ENCODE measurements at places on chromosomes 5 and 9.

DNA sequence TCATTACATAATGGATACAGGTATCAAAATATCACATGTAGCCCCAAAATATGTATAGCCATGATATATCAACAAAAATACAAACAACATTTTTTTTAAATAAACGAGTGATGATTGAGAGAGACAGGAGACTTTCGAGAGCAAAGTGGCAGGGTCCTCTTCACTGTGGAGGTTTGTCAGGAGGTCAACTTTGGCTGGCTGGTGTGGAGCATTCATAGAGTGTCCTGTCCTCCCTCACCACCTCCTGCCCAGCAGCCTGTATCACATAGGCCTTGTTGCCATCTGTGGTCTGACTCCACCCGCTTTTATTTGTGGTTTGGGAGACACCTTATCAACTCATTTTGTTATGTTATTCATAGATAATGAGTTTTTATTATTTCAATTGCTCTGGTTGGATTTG, 206.9 kb downstream of the SYK start:
- no peak for DNase-seq

DNA sequence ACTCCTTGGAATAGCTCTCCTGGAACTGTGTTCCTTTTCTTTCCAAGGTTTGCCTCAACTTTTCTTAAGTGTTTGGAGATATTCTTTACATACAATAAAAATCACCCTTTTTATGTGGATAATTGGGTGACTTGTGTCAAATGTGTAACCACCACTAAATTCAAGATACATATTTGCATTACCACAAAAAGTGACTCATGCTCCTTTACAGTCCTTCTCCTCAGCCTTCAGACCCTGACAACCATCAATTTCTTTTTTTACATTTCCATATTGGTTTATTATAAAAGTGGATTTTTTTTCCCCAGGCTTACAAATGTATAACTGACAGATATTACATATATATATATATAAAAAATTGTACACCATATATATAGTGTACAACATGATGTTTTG, 372.0 kb upstream of the KCNN2 start:
- DNase-seq = no peak

GRCh38 chr5:65021527-65022226, 252.9 kb downstream of the CWC27 start:
- no peak for DNase-seq

- DNase-seq = no peak
These were observed 16.5 kb downstream of the DNAJA1 start for GRCh38 chr9:33041432-33042188.

GRCh38 chr5:32290922-32291321, 21.8 kb downstream of the MTMR12 start:
- no peak for DNase-seq

DNA sequence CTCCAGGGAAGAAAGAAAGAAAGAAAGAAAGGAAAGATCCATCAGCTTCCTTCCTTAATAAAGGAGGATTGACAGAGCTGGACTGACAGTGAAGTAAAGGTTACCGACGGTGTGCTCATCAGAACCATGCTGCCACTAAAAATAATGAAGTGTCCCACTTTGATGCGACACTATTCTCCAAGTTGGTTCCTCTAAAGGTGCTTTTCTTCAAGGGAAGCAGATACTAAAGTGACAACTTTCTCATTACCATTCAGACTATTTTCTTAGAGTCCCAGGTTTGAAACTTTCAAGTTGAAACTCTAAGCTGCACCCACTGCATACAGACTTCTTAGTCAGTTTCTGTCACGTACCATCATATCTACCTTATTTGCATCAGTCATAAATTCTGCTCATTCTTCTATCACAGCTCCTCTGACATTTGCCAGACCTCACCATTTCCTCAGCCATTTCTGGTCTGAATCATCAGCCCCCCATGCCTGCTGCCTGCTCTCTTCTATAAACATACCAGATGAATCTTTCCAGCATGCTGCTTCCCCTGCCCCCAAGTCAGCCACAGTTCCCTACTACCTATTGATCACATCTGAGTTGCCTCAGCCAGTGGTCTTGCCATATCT, 177.6 kb downstream of the DEPDC1B start:
- no peak for DNase-seq

DNA sequence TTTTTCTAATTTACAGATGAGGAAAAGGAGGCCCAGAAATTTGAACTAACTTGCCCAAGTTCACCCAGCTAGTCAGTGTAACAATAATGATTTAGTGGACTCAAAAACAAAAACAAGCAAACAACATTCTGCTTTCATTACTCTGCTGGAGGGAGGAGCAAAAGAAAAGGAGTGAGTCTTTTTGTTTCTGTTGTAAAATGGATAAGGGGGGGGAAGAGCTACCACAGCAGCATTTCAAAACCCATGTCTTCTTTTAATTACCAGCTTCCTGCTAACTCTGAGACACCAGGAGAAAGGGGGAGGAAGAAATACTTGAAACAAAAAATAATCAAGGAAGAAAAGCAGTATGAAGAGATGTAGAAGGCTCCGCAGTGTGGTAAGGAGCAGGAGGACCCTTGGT, 39.2 kb upstream of the EQTN start:
- DNase-seq = no peak

- no peak for DNase-seq
These were observed 75.6 kb downstream of the LRSAM1 start for GRCh38 chr9:127526655-127527559.

- peak; percentile 16 for DNase-seq
These were observed 96.3 kb downstream of the CACNA1B start for GRCh38 chr9:137973829-137974416.

GRCh38 chr5:169694091-169694625, 57.1 kb downstream of the DOCK2 start:
- no peak for DNase-seq

DNA sequence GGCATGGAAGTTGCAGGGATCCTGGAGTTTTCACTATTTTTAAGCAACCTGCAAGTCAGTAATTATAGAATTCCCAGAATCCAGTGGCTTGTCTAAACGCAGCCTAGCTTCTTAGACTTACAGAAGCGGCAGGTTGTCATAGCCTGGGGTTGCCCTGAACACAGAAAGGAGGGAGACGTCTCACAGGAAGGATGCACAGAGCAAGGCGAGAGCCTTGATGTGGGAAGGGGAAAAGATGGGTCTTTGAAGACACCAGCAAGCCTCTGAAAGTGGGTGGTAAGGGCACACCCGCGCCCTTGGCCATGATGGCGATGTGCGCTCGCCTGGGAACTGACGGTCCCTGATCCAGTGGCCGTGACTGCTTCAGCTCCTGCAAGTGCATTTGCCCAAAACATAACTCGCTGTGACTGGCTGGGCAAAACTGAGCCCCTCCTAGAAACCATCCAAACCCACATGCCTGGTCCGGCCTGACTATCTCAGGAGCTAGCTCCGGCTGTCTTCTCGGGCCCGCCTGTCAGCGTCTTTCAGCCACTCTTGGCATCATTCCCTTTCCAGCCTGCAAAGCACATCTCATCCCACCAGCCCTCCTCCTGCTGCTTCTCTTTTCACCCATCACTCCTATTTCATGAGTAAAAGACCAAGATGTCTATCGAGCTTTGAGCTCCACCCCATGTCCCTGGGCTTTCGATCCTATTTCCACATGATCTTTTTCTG, 17.1 kb downstream of the FBP1 start:
- no peak for DNase-seq

DNA sequence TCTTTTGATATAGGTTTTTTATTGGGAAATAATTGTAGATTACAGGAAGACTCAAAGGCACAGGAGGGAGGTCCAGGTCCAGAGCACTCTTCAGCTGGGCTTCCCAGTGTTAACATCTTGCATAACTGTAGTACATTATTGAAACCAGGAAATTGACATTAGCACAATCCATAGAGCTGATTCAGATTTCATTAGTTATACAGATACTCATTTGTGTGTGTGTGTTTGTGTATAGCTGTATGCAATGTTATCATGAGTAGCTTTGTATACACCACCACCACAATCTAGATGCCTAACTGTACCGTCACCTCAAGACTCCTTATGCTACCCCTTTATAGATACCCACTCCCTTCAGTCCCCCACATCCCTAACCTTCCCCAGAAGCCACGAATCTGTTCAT, 47.9 kb downstream of the SLC36A1 start:
- DNase-seq = no peak

- DNase-seq = no peak
These were observed 4.9 kb downstream of the AK6 start for GRCh38 chr5:69364414-69364813.

GRCh38 chr5:75668977-75669689, 48.1 kb downstream of the POC5 start:
- DNase-seq = no peak

DNA sequence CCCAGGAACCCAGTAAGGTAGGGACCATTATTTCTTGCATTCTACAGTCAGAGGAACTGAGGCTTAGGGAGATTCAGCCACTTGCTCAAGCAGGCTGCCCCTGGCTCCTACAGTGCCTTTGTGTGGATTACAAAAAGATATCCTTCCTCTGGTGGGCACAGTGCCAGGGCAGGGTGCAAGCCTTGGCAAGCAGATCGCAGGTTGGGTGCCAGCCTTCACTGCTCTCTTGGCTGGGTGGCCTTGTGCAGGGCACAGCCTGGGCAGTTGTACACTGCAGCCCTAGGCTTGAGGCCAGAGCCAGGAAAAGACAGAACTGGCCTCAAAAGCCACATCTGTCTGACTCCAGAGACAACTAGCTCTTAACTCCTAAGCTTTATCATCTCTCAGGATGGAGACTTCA, 15.0 kb downstream of the DOCK2 start:
- peak; percentile 78 for DNase-seq
